ENCODE measurements at places on chromosomes 2 and 18.

- DNase-seq = no peak
These were observed 479.1 kb upstream of the NRXN1 start for GRCh38 chr2:51511002-51511401.

- no peak for DNase-seq
These were observed 18.9 kb downstream of the MBD5 start for GRCh38 chr2:148039783-148040182.

GRCh38 chr2:128280901-128281321, 37.8 kb downstream of the HS6ST1 start:
- DNase-seq = no peak

GRCh38 chr2:147051814-147052213, 793.0 kb upstream of the ACVR2A start:
- DNase-seq = no peak

DNA sequence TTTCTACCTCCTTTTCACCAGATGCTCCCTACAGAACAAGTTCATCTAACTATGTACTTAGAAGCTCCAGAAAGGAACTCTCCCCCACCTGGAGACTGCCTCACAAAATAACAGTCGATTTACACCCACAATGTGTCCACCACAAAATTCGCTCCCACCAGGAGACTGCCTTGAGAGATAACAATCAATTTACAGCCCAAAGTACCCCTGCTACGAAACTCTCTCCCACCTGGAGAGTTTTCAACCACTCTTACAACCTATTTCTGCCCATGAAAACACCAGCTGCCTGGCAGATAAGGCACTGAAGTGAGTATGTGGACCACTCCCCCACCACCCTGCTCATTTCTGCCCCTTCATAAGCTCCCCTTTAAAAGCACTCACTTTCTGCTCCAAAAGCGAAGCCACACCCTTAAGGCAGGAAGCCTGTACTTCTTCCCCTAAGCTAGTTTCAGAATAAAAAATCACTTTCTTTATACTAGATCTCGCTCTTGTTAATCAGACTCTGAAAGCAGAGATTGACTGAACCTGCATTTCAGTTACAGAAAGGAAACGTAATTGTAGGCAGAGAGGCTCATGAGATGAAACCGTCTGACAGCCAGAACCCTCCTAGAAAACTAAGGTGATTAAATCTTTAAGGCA, 94.4 kb upstream of the RBBP8 start:
- DNase-seq = no peak

DNA sequence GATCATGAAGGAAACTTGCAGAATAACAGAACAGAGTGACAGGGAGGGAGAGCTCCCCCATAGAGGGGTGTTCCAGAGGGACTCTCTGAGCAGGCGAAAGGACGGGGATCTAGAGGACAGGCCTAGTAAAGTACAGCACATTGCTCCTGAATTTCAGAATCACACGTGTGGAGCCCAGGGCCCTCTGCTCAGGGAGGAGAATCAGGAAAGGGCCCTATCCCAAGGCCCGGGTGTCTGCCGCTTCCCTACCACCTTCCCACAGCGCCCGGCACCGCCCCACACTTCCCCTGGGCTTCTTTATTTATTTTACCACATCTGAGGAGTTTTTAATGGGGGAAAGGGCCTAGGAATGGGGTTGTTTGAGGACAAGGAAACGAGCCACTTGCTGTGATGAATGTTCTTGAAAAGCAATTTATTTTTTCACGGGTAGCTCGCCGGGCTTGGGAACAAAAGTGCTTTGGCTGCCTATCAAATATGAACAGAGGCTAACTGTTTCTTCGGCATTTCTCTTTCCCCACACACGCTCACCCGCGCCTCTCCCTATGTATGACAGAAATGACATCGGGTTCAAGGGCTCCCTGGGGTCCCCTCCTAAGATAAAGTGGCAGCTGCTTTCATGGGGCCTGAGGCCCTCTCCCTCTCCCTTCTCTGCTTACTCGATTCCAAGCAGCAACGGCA, 79.3 kb upstream of the GLI2 start:
- no peak for DNase-seq

GRCh38 chr2:70643715-70644114, 90.1 kb upstream of the TGFA start:
- DNase-seq = no peak
